ENCODE measurements at places on chromosomes 2 and 18.

GRCh38 chr2:236988690-236989624, 96.7 kb upstream of the COPS8 start:
- DNase-seq = no peak

DNA sequence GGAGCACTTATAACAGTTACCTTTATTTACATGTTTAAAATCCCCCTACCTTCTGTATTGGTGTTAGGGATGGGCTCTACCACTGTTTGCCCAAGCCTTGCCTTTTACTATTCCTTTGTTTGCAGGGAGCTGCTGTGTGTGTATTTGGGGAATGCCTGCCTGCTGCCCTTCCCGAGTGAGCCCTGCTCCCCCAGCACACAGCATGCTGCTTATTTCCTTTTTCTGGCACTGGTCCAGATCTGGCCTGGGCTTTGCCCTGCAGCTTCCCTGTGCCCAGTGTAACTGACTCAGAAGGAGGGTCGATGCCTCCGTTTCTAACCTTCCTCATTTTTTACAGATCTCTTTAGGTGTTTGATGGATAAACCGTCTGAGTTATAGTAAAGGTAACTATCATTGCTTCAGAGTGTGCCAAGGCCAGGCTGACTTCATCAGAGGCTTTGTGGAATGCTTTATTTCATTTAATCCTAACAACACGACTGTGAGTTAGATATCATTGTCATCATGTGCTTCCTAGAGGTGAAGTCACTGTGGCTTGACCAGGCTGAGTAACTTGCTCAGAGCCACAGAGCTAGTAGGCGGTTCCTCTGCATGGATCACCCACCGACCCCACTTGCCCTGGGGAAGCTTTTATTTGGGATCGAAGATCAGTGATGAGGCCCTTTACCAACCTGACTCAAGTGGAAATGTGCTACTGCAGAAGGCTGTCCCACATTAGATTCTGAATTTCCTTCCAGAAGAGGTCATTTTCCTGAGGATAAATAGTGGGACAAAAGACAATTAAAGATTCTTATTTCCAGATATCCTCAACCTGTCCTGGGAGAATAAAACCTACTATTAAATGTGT, 238.8 kb downstream of the ZNF407 start:
- no peak for DNase-seq

- no peak for DNase-seq
Observed at GRCh38 chr2:10171006-10171800, 48.7 kb downstream of the RRM2 start.

DNA sequence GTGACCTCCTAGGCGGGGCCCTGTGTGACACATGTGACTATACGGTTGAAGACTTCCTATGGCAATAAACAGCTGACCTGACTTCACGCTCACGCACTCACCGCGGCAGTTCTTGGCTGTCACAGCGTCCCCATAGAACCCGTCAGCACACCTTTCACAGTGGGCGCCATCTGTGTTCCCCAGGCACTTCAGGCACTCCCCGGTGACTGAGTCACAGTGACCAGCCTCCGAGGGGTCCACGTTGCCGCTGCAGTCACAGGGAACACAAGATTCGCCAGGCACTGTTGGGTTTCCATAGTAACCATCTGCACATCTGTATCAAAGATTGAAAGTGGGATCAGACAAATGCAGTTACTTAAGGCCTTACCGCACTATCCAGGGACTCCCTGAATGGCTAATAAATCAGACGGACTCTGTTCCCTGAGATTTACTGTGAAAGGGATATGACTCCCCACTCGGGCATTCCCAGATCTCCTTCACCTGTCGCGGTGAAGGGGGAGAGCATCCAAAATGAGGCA, 94.5 kb downstream of the LAMA1 start:
- DNase-seq = no peak

DNA sequence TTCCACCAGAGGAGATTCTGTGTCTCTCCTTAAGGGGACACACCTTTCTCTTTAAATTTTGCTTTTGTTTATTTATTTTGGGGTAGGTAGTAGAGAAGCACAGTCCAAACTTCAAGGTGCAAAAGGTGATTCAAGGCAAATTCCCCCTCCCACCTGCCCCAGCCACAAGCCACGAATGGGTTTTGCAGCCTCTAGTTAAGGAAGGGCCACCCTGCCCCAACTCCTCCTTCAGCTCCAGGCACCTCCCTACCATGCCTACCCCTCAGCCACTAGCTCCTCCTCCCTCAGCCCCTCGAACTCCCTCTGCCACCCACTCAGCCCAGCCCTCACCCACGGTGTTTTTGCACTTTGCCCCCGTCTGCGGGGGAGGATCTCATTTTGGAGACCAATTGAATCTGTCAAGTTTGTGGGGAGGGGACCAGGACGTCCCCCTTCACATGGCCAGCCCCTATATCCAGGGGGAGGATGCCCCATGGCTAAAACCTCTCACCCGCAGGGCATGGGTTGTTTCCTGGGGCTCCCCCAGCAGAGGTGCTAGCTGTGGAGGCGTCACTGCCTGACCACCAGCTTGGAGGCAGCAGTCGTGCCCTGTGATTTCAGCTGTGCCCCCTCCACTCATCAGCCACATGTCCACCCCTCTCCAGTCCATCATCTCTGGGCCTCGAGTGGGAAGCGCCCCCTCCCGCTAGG, 4.5 kb downstream of the HAAO start:
- no peak for DNase-seq

- DNase-seq = no peak
Observed at GRCh38 chr2:96888072-96889011, 18.5 kb upstream of the SEMA4C start.

GRCh38 chr2:96074156-96074555, 39.4 kb upstream of the GPAT2 start:
- DNase-seq = no peak

- no peak for DNase-seq
Observed at GRCh38 chr2:102418421-102418961, 4.5 kb upstream of the IL18RAP start.

DNA sequence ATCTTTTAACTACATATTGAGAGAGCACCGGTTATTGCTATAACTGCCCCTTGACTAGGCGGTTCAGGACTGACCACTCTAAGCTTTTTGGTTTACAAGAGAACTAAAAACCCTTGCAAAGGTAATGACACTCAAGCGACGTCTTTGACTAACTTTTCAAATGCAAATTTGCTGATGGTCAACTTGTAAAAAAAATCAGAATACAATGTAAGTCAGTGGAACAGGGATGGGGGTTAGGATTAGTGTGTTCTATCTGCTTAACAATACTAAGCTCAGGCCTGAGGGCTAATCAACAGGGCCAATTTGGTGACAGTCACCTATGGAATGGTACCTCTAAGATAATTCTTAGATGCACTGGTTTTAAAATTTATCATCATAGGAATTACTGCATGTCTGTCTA, 57.1 kb downstream of the ZAP70 start:
- no peak for DNase-seq

DNA sequence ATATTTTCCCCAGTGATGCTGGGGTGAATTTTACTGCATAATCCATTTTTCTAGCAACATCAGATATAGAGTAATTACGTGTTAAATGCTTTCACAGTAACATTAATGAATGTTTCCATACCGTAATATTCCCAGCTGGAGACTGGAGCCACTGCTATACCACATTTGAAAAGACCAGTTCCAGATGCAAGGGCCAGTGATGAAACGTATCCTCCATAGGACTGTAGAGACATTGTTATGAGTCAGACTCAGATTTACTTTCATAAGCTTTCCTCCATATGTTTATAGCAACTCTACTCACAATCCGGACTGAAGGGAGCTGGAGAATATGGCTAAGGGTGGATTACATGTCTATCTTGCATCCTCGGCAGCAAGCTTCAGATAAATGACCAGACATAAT, 22.7 kb upstream of the GCG start:
- no peak for DNase-seq

DNA sequence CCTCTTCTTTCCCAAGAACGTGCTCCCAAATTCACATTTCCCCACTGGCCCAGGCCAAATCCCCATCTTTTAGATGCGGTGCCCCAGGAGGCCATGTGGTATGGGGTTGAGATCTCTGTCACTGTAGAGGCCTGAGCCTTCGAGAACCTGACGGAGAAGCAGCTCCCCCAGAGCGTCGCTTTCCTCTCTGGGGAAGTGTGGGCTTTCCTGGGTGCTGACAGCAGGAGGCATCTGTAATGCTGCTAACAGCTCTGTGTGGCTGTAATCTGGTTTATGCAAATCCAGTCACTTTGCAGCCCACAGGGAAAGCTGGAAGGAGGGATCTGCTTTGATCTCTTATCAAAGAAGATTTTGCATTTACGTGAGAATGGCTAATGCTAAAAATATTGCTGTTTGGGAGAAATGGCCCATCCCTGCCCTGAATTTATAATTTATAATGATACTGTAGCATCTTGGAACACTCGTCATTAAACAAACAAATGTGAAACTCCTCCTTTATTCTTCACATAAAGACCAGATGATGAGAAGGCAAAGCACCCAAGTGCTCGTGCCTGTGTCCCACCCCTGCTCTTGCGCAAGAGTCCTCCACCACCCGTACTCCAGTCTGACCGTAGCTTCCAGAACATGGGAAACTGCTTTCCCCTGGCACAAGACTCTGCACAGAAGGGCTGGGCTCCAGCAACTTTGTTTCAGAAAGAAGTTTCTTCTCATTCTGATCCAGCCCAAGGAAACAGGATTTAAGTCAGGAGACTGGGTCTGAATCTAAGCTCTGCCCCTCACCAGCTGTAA, 109.9 kb upstream of the EPC2 start:
- no peak for DNase-seq

- no peak for DNase-seq
Observed at GRCh38 chr2:188526701-188527100, 235.0 kb downstream of the GULP1 start.

DNA sequence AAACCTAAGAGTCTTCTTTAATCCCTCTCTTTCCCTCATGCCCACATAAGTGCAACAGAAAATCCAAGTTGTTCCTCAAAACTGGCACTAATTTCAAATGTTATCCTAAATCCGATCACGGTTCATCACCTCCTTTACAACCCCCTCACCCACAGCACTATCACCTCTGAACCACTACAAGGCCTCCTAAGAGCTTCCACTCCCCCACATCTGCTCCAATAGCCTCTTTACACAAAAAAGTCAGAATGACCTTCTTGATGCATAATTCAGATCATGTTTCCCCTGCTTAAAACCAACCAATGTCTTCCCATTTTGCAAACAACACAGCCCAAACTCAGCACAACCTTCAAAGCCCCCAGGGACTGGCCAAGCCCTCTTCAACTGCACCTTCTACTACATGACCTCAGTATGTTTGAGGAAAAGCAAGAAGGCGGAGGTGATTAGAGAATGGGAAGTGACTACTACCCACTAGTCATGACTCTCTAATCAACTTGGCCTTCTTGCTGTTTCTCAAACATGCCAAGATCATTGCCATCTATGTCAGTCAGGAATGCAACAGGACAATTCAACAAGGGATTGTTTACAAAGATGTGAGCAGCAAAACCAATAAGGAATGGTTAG, 34.6 kb upstream of the GCC2 start:
- DNase-seq = no peak

- no peak for DNase-seq
Observed at GRCh38 chr2:8215982-8216381, 465.9 kb upstream of the ID2 start.

DNA sequence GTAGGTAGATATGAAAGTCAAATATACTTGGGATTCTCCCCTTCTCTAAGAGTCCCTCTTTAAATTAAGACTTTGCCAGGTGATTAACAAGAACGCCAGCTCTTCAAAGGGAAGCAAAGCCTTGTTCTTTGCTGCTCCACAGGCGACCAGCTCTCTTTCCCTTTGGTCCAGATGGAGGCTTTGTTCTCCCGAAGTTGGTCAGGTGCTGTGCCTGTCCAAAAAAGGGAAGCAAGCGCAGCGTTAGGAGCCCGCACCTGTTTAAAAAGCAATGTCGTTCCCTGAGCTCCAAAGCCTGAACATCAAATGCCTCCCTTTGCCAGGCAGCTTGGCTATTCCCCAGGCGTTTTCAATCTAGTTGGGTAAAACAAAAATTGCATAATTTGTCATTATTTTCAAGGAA, 1913.1 kb upstream of the PIK3C3 start:
- no peak for DNase-seq

- no peak for DNase-seq
Observed at GRCh38 chr2:25684577-25685473, 11.4 kb upstream of the DTNB start.

DNA sequence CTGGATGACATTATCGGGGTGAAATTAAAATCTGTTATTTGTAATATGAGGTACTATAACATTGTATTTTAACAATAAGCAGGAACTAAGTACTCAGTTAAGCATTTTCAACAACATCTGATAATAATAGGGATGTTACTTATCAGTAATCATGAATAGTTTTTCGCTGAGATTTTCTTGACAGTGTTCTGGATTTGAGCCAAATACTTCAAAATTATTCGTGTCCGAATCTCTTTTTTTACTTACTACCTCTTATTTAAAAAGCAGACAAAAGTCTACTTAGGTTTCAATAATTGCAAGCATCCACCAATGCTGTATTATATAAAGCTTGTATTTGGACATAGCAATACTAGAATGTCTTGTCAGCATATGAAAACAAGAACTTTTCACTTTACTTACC, 6.4 kb upstream of the ANKRD12 start:
- DNase-seq = no peak

GRCh38 chr2:169853041-169853668, 25.9 kb downstream of the UBR3 start:
- DNase-seq = no peak

GRCh38 chr2:172968061-172968469, 107.6 kb upstream of the MAP3K20 start:
- DNase-seq = no peak

DNA sequence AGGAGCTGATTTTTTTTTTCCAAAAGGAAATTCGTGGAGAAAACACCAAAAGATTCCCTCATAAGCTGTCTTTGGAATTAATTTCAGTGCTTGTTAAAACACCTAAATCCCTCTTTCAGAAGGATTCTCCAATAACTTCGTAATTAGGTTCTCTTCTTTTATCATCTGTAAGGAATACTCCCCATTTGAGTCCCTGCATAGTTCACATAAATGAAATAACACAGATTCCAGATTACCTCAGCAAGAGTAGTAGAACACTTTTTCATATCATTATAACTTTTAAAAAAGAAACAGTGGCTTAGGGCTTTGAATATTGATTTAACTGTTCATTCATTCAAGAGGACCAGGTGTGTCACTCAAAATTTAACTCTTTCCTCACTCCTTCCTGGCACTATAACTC, 55.5 kb downstream of the ARHGAP28 start:
- DNase-seq = no peak

DNA sequence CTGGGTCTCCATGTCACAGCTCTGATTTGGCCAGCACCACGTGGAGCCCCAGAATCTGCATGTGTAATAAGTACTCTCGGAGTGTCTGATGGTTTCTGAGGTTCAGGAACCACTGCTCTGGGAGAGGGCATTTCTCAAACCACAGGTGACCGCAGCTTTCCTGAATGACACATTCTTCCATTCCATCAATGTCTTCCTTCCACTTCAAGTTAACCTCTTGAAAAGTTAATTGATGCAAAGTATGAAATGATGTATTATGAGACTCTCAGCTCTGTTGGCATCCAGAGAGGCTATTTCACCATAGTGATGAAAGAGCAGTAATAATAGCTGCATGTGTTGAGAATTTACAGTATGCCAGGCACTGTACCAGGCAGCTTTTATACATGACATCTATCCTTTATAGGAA, 61.3 kb upstream of the CRIM1 start:
- no peak for DNase-seq

Measured in left renal pelvis (tissue), 4 donors.